Activated CD4-positive, alpha-beta T cell treated with anti-CD3 and anti-CD28 coated beads, Interleukin-10, Interleukin-2, amounts not matched to agents 100 ng/mL and 50 ng/mL, durations not matched to agents 16 hours and 8 hours (primary cell): ENCODE measurements at places on chromosomes 1 and 21.

GRCh38 chr1:155188268-155188667 is 14.6 kb downstream of the TRIM46 start:
- DNase-seq: no peak

DNA sequence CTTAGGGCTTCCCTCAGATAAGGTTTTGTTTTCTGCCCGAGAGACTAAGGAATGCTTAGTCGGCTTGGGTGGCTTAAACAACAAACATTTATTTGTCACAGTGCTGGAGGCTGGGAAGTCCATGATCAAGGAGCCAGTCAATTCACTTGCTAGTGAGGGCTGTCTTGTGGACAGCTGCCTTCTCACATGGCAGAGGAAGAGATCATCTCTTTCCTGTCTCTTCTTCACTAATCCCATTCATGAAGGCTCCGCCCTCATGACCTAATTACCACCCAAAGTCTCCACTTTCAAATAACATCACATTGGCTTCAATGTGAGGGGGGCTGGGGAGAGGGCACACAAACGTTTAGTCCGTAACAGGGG is 50.5 kb upstream of the IL12RB2 start:
- no peak for DNase-seq

DNA sequence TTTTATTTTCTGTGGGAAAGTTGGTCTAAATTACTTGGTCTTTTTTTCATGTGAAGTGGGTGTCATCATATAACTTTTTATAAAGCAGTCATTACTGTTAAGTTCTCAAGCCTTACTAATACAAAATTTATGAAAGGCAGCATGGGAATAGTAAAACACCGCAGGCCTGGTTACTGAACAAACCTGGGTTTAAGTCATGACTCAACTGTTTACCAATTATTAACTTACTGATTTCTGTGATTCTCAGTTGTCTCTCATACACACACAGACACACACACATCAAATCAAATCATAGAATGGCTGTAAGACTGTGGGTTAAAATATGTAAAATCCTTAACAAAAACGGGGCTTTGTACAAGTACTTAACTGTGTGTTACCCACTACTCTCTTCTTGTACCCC is 14.6 kb downstream of the MAEL start:
- no peak for DNase-seq

DNA sequence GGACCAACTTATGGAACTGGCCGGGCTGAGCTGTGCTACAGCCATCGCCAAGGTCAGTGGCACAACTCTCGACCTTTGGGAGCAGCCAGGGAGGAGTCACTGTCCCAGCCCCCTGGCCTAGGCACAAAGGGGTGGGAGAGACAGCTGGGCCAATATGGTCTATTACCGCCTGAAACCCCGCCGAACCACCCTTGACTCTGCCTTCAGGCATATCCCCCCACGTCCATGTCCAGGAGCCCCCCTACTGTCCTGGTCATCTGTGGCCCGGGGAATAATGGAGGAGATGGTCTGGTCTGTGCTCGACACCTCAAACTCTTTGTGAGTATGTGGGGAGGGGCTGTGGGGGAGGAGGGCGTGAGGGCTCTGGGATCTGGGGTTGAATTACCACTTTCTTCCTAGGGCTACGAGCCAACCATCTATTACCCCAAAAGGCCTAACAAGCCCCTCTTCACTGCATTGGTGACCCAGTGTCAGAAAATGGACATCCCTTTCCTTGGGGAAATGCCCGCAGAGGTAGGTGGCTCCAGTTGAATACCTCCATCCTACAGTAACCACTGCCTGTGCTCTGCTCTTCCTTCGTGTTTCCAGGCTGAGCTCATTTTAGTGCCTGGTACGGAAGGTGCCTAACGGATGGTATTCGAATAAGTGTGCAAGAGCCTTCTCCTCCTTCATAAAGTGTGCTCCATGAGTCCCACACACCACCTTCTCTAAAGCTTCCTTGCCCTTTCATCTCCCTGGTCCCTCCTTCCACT is 758 bp downstream of the NAXE start:
- DNase-seq: no peak

GRCh38 chr1:98045211-98045766 is 124.5 kb upstream of the DPYD start:
- no peak for DNase-seq

GRCh38 chr1:247681288-247681897 is 1.9 kb upstream of the OR13G1 start:
- DNase-seq: peak; percentile 54

DNA sequence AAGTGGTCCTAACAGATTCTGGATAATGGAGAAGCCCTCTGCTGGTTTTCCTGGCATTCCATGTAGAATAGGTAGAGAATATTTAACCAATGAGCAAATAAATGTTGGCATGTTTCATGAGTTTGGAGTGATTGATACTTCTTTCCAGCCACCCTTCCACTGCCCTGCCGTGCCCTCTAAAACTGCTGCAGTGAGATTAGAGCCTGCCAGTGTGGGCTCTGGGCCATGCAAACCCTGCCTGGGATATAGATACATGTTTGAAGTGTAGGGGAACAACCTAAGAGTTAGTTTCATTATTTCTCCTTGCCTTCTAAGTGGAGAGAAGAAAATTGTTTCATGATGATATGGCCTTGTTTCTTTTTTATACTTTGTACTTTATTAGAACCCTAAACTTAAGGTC is 10.4 kb downstream of the UBE2Q1 start:
- no peak for DNase-seq

DNA sequence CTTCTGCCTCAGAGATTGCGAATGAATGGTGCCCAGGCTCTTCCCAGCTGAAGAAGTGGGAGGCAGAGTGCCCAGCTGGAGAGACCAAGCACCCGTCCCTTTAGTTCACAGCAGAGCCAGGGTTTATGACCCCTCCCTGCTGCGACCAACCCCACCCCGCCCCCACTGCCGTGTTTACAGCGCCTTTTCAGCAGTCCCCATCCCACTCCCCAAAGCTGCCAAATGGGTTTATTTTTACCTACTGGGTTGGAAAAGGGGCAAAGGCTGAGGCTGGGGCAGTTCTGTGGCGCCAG is 23.6 kb downstream of the DYRK3 start:
- no peak for DNase-seq

DNA sequence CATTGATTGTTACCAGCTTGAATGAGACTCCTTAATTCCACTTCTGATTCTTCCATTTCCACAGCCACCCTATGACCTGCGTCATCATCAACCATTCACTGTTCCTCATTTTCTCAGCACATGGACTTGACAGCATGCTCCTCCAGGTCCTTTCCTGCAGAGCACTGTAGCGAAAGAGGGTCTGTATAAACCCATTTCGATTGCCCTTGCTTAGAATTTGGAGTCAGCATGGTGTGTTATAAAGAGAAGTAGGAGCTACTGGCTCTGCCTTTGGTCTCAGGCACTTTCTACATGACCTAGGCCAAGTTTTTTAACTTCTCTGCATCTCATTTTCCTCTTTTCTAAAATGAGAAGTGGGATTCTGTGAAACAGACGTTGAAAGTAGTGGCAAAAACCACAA is 133.8 kb downstream of the AK5 start:
- DNase-seq: no peak

DNA sequence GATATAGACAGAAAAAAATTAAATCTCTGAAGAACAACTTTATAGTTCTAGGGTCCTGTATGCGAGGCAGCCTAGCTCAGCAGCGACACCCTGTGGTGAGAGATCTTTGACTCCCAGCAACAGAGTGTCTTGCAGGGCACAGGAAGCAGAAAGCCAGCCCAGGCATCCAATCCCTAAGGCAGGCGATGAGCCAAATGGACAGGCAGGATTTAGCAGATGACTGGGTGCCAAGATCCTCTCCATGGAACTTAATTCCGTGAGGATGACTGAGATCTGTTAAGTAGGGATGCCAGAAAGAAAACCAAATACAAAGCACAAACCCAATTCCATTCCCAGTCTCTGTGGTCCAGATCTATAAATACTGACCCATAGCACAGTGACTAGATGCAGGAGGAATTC is 38.8 kb downstream of the HLCS start:
- DNase-seq: peak; percentile 74

GRCh38 chr1:47757226-47757975 is 239.8 kb downstream of the TRABD2B start:
- DNase-seq: no peak

DNA sequence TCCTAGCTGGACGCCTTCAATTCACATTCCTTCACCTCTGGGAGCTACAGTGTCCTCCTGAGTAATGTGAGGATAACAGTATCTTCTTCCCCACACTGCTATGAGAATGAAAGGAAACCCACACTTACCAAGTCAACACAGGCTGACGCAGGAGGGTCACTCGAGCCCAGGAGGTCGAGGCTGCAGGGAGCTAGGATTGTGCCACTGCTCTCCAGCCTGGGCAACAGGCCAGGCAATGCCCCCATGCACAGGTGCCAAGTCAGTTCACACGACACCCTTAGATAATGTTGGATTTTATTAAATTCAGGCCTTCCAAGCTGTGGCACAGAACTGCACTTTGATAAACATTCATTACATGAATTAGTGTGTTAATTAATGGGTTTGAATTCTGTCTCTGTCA is 31.9 kb downstream of the MATN1 start:
- DNase-seq: no peak

DNA sequence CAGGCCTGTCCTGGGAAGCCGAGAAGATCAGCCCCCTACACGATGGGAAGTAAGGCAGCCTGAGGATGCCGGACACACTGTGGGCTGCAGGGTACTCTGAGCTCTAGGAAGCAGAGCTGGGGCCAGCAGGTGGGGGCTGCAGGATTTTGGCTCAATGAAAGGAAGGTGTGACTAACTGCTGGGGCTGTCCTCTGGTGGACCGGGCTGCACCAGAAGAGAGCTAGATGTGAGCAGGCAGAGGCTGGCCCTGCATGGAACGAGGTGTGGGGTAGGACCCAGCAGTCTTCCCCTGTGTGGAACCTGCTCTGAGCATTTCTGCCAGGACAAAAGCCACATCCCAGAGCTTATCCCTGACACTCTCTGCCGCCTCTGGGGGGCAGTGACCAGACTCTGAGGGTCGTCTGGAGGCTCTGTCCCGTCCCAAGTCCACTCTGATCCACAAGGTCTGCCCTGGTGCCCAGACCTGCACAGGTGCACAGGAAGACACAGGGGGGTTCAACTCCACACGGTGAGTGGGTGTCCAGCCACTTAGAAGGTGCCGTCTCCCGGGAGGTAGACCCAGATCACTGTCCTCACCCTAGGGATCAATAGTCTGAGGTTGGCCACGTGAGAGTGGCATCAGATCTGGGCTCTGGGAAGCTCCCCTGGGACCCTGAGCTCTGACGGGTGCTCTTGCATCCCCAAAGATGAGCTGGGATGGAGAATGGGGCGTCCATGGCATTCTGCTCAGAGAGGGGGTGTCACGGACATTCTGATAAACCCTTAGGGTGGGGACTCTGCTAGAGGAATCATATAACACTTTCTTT is 187.6 kb upstream of the VAMP3 start:
- no peak for DNase-seq
